ENCODE measurements at places on chromosomes 7 and 10. TPM values are rescaled to one million over a fixed set of nuclear protein-coding genes. Genes with fewer than 3 reads are reported as not detected.

The LMBR1 gene
- 29.2 TPM for total RNA-seq

The PITRM1 gene
- total RNA-seq: 66.6 TPM

The PKD1L1 gene
- not detected for total RNA-seq

The AFAP1L2 gene
- 2.5 TPM for total RNA-seq

The LMOD2 gene
- not detected for total RNA-seq

The CABCOCO1 gene
- total RNA-seq: not detected

The CLDN4 gene
- total RNA-seq: under 0.01 TPM

The ASB4 gene
- total RNA-seq: not detected

The ADRB1 gene
- not detected for total RNA-seq

The RELN gene
- 0.18 TPM for total RNA-seq

The LRIT1 gene
- not detected for total RNA-seq

All from cardiac atrium fibroblast (primary cell).